ENCODE measurements at places on chromosomes 1 and 21.

- DNase-seq: no peak
Observed at GRCh38 chr1:215023155-215023832, 59.2 kb upstream of the KCNK2 start.

GRCh38 chr1:205600085-205600484 is 31.7 kb downstream of the ELK4 start:
- no peak for DNase-seq

DNA sequence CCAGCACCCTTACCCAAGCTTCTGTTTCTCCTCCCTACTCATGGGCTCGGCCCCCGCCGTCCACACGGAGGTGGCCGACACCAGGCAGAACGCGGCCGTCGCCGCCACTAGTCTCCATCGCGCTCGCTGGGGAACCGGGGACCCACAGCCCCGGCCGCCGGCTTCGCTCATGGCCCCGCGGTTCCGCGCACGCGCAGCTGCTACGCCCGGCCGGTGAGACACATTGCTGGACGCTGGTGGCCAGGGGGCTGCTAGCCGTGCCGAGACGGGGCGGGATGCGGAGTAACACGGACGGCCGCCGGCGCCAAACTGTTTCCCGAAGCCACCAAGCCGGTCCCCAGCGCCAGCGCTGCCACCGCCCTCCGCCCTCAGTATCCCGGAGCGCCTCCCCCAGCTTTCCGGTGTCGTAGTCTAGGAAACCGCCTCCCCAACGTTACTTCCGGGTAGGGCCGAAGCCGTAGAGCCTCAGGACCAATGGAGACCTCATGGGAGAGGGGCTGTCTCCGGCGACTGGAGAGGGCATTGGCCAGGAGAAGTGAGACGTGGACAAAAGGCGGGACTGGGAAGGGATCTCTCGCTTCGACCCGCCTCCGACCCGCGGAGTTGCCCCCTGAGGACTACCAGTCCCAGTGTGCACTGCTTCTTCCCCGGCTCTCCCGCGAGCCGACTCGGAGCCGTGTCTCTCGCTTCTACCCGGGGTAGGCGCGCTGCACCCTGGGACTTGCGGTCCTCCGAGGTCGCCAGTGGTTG is at the start of gene EDEM3:
Gene EDEM3, minus strand, starts transcription at position 383 of the 750 bp plus-strand sequence. Its CDS starts 212 bp downstream, at position 171.
- peak; percentile 100 for DNase-seq

GRCh38 chr21:16004523-16004922 is 274.7 kb downstream of the USP25 start:
- DNase-seq: no peak

DNA sequence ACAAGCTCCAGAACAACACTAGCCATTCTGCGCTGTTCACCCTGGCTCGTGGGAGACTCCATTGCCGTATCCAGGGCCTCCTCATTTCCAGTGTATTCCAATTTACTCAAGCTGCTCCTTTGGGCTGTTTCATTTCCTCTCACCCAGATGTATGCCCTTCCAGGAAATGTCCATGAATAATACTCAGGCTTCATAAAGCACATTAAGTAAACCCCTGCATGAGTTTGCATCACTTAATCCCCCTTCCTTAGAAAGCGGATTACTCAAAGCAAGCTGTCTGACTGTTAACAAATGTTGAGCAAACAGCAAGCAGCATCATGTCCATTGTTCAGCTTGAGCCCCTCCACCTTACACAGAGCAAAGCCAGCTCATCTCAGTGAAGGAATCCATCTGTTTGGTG is 403.6 kb upstream of the PBX1 start:
- peak; percentile 97 for DNase-seq

DNA sequence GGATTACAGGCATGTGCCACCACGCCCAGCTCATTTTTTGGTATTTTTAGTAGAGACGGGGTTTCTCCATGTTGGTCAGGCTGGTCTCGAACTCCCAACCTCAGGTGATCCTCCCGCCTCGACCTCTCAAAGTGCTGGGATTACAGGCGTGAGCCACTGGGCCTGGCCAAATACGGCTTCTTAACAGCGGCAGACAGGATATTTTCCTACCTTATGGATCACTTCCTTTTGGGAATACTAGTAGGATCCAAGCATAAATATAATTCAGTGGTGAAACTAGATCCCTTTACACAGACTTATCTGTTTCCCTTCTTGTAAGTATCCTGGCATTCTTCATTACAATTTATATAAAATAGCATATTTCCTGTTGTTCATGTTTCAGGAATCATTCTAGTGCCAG is 40.9 kb downstream of the WNT4 start:
- no peak for DNase-seq

DNA sequence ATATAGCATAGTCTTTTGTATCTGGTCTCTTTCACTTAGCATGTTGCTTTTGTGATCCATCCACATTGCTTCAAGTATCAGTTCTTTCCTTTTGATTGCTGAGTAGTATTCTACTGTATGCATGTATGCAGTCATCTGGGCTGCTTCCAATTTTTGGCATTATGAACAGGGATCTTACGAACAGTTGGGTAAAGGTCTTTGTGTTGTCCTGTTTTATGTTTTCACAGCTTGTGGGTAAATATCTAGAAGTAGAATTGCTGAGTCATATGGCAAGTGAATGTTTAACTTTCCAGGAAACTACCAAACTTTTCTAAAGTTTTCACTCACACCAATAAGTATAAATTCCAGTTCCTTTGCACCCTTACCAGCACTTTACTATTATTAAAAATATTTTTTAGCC is 60.9 kb downstream of the LHX4 start:
- DNase-seq: no peak

DNA sequence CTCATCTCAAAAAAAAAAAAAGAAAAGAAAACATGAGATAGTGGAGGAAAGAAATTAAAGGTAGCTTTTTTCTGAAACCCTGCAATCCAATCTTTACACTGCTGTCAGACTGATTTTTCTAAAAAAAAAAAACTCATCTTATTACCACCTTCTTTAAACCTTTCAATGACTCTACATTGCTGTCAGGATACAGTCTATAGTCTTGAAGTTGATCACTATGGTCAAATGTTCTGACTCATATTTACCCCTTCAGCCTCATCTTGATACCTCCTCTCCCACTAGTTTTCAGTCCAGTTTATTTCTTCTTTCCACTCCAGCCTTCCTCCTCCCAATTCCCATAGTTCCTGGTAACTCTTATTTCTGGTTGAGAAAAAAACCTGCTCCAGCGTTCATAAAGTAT is 17.7 kb upstream of the NFIA start:
- no peak for DNase-seq

DNA sequence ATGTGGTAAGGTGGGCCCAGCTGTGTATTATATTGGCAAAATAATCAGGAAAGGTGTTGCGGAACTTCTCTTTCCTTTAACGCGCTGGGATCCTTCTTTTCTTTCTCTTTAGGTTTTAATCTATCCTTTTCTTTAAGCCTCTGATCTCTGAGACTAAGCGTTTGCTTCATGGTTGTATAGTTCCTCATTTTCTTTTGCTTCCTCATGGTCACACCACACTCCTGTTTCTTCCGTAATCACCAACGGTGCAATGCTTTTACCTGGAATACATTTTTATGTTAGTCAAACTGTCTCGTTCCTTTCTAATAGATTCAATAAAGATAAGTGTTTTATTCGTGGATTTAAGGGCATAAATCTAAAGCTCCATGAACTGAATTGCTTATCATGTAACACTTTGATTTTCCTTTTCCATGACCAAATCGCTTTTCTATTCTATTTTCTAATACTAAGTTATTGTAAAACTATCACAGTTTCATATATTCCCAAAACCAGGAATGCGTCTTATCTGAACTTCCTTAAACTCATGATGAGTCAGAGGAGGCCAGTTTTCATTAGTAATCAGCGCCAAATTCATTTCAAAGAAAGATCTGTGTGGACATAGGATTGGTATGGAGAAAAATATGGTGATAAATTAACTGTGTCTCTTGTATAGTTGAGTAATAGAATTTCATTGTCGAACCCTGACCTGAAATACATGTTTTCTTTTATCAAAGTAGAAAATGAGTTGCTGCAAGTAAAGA is 12.2 kb downstream of the SDCCAG8 start:
- DNase-seq: no peak

DNA sequence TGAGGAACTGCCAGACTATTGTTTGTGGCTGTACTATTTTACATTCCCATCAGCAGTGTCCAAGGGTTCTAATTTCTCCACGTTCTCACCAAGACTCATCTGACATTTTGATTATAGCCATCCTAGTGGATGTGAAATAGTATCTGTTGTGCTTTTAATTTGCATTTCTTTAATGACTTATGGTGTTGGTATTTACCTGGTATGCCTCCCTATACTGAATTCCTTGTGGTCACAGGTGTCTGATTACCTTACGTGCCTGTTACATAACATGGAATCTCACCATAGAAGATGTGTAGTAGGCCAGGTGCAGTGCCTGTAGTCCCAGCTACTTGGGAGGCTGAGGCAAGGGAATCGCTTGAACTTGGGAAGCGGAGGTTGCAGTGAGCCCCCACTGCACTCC is 13.5 kb downstream of the ZYG11A start:
- no peak for DNase-seq

- DNase-seq: no peak
Observed at GRCh38 chr21:37478794-37479193, 112.2 kb downstream of the DYRK1A start.

DNA sequence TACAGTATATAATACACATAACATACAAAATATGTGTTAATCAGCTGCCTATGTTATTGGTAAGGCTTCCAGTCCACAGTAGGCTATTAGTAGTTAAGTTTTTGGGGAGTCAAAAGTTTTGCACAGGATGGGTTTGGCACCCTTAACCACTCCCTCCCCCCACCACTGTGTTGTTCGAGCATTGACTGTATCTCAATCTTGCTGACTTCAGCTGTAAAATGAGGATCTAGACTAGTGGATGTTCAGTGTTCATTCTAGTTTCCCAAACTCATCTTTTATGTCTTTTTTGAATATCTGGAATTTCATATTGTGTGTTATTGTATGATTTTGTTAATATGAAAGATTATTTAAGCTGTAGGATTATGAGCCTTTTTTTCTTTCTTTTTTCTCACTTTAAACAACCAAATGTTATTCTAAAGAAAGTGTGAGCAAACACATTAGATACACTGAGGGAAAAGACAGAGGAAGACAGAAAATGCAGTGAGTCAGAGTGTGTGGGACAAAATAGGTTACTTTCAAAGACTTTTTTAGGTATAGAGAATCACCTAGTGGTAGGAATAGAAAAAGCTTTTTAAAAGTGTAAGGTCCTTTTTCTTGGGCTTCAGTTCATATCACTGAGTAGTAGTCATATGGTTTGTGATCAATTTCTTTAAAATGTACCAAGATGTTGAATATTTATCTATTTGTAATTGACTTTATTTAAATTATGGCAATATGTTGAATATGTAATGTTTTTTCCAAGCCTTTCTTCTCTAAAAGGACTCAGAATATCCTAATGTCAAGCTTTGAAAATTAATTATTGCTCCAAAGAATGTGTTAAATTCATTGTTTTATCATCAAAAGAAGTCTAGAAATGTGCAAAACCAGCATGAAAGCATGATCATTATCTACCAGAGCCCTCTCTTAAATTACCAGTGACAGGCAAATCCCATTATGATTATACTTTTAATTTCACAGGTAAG is 17.9 kb upstream of the CENPF start:
- DNase-seq: peak; percentile 78

DNA sequence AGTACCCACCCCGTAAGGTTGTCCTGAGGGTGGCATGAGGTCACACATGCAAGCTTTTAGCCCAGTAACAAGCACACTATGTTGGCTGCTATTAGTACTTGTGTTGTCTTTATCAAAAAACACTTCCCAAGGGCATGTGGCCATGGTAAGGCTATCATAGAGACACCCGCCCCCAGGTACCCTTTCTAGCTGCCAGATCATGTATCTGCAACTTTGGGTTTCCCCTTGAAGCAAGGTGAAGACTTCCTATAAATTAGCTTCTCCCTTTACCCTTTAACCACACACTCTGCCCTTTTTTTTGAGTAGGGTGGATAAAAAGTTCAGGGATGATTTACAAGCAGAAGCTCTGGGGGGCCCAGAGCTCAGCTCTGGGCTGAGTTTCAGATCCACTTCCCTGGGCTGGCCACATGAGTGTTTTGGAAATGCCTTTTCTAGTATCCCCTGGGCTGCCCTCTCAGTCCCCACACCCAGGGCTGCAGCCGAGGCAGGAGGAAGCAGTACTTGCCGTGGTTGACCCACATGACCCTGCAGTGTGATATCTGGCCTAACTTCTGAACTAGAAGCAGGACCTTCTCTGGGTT is 2.0 kb downstream of the ZDHHC18 start:
- no peak for DNase-seq

- peak; percentile 63 for DNase-seq
Observed at GRCh38 chr1:206911064-206911663, 10.6 kb downstream of the FCMR start.
